Glutamatergic neuron (in vitro differentiated cells): ENCODE measurements at places on chromosomes 1 and 21.

DNA sequence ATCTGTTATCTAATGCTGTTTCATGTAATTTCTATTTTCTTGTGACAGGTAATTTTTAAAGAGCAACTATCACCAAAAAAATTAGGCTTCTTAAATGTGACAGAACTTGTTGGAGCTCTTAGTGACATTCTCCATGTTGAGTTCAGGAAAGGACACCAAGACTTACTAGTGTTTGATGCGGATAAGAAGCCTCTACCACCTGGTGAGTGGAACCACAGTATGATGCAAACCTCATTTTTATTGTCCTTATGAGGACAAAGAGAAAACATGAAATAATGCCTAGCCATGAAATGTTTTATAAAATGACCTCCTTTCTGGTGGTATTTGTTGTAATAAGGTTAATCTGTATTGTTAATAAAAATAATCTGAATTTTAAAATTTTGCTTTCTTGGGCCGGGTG, 39.1 kb downstream of the TDRD5 start:
- DNase-seq = no peak

GRCh38 chr21:35720208-35720731, 340.1 kb downstream of the SETD4 start:
- no peak for DNase-seq

DNA sequence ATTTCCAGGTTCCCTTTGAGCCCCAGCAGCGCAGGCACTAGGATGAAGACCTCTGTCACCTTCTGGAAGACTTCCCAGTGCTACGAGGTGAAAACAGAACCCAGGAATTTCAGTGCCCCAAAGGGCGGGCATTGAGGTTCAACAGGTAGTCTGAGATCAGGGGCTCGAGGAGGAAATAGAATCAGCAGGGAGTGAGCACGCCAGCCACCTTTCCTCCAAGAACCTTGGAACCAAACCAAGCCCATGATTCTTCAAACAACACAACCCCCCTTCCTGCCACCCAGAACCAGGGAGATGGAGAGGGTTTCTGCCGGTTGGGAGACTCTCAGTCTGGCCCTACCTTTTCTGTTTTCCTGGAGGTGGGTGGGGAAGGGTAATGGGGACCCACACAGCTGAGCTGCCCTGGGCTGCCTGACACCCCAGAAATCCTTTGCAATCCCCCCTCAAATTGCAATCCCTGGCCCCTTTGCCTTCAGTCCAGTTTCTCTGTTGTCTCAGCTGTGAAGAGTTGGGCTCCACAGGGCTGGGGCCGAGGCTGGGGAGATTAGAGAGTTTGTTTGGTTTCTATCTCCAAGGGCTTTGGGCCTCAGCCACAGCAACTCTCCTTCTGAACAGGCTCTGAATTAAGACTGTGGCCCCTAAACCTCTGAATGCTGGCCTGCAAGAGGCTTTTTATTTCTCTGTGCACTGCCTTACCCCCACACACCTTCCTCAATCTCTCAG, 11.9 kb downstream of the SLC41A1 start:
- DNase-seq = no peak

- no peak for DNase-seq
Observed at GRCh38 chr1:82266351-82266750, 465.6 kb downstream of the ADGRL2 start.

- DNase-seq = no peak
Observed at GRCh38 chr1:39153684-39154083, 50.8 kb upstream of the MACF1 start.

GRCh38 chr1:8667869-8668594, 149.4 kb downstream of the RERE start:
- DNase-seq = no peak

- DNase-seq = no peak
Observed at GRCh38 chr1:239884796-239885195, 206.9 kb upstream of the FMN2 start.

- DNase-seq = peak; percentile 75
Observed at GRCh38 chr1:62530516-62531154, 66.7 kb upstream of the ANGPTL3 start.

- no peak for DNase-seq
Observed at GRCh38 chr1:158119976-158120653, 60.6 kb upstream of the CD1D start.

- peak; percentile 82 for DNase-seq
Observed at GRCh38 chr1:9721606-9722377, 70.3 kb downstream of the PIK3CD start.

DNA sequence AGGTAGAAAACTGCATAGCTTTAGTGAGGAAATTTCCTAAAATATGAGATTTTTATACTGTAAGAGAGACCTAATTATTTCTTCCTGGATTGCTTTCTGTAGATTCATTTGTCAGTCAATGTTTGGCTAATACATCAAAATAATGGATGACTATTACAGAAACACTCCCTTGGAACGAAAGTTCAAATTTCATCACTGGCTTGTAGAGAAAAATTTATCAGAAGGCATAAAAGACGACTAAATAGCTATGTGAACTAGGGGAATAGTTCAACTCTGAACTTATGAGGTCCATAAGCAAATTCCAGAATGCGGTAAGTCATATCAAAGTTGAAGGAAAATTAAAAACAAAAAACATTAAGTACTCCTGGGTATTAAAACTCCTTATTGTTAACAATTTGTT, 36.0 kb downstream of the WNT2B start:
- DNase-seq = no peak

- no peak for DNase-seq
Observed at GRCh38 chr1:190022709-190023108, 455.0 kb downstream of the BRINP3 start.

GRCh38 chr1:19694298-19694697, 29.6 kb downstream of the HTR6 start:
- no peak for DNase-seq

GRCh38 chr21:39020751-39021477, 162.3 kb downstream of the PSMG1 start:
- DNase-seq = no peak

GRCh38 chr1:20610970-20611369, 22.1 kb downstream of the CDA start:
- no peak for DNase-seq

GRCh38 chr1:46526691-46527291, 24.7 kb downstream of the KNCN start:
- DNase-seq = no peak

DNA sequence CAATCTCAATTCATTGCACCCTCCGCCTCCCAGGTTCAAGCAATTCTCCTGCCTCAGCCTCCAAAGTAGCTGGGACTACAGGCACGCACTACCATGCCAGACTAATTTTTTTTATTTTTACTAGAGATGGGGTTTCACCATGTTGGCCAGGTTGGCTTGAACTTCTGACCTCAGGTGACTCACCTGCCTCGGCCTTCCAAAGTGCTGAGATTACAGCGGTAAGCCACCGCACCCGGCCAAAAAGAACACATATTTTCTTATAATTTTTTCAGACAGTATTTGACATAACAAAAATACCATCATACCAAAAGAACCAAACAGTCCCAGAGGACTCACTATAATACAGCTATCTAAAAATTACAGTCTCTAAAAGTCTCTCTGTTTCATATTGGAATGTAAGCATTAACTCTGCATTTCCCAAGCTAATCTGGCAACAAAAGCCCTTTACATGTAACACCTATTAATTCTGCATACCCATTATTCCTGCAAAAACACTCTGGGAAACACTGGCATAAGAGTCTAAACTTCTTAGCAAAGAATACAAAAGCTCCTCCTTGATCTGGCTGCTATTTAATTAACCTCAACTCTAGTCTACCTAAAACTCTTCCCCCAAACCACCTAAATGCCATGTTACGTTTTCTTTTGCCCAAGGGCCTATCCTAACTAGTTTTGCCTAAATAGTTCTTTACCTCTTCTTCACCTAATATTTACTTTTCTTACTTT, 26.9 kb downstream of the WDR26 start:
- no peak for DNase-seq

DNA sequence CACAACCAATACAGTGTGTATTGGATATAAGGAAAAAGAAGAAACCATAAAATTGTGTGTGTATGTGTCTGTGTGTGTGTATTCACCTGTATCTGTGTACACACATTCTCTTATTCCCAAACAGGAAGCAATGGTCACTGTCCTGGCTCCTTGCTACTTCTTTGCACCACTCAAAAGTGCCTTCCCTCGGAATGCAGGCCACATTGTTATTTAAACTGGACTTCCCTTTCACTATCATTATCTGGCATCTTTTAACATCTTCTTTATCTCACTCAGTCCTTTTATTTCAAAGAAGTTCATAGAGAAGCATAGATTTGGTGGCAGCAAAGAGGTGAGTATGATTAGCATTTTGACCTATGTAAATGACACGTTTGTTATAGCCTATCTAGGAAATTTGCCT, 803.7 kb downstream of the NCAM2 start:
- no peak for DNase-seq

DNA sequence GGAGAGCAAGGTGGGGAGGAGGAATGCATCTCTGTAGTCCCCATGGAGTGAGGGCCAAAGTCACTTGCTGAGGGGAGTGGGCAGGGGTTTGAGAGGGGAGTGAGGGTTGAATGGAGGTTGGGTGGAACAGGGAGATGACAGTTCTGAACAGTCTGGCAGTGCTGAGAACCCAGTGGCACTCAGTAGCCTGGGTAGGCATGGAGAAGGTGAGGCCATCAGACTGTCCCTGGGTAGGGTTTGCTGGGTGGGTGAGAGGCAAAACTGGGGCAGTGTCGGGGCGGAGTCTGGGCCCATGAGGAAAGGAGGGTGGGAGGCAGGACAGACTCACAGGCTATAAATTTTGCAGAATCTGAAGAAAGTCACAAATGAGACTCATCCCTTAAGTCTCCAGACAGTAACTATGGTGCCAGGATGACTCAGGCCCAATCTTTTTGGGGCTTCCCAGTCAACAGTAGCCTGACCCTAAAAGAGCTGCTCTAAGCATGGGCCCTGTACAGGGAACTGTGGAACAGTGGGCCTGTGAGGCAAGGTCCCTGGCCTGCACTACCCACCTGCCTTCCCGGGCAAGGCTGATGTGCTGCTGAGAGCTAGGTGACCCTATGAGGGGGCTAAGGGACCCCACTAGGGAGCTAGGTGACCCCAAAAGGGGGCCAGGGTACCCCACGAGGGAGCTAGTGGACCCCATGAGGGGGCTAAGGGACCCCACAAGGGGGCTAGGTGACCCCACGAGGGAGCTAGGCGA, 51.0 kb upstream of the DMRTB1 start:
- DNase-seq = no peak

DNA sequence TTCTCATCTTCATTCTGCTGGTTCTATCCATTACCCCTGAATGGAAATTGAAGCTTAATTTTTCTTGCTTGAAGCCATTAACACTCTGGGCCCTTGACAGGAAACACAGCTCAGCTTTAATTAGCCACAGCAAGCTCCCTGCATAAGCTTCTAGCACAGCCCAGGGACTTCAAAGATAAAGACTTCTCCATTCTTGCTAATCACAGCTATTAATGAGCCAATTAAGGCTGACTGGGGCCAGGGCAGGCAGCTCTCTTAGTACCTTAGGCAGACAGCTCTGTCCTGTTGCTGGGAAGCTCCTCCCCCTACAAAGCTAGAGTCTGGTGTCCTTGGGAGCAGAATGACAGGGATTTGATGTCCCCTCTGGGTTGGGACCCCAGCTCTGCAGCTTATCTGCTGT, 27.9 kb upstream of the TRABD2B start:
- no peak for DNase-seq

GRCh38 chr1:189939967-189940366, 537.7 kb downstream of the BRINP3 start:
- no peak for DNase-seq

DNA sequence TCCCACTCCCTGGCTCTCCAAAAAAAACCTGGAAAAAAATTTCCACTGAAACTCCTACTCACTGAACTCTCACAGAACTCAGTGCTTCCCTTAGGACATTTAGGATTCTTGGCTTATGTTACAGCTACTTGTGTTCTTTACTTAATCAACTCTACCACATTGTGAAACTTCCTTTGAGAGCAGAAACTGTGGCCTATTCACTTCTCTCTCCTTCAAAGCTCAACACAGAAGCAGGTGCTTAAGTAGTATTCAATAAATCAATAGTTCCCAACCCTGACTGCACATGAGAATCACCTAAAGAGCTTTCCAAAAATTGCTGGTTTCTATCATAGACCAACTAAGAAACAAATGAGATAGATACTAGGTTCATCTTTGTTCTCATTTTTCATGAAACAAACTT, 67.9 kb upstream of the DMRTA2 start:
- DNase-seq = no peak

- no peak for DNase-seq
Observed at GRCh38 chr21:17732306-17732705, 86.8 kb downstream of the C21orf91 start.

- DNase-seq = no peak
Observed at GRCh38 chr1:204241050-204241449, 27.3 kb upstream of the GOLT1A start.

GRCh38 chr1:61753998-61754508, 11.8 kb downstream of the PATJ start:
- DNase-seq = no peak
